Stimulated activated CD8-positive, alpha-beta memory T cell treated with anti-CD3 and anti-CD28 coated beads, Interleukin-2, amount 100 ng/mL, for 48 hours (primary cell): ENCODE measurements at places on chromosomes 6 and 20.

DNA sequence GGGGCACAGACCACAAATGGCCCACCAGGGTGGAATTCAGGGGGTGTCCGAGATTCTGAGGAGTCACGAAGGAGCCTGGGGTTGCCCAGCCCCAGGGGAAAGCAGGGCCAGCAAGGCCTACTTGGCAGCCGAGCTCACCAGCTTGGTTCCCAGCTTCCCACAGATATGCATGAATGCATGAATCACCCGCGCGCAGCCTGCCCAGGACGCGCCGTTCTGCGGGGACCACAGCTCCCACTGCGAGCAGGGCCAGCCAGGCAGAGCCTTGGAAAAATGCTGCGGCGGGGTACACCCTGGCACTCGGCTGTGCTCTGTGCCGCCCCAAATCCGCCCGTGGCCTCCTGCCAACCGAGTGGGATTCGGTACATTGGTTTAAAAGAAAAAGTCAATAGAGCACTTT is 211.0 kb downstream of the NFATC2 start:
- no peak for DNase-seq

DNA sequence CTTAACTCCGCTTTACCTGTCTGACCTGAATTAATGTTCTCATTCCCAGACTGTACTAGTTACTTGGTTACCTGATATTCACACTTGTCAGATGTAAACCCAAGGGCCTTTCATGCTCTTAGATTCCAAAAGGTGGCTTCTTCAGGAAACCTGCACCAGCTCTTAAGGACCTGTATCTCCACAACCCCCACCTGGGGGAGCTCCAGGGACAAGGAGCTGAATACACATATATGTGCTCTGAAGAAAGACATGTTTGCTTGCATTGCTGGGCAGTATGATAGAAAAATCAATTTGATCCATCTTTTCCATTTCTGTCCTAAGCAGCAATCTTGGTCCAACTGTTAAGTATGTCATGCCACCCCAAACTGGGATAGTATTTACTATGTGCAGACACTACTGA is 64.8 kb upstream of the POU3F2 start:
- DNase-seq = peak; percentile 0

DNA sequence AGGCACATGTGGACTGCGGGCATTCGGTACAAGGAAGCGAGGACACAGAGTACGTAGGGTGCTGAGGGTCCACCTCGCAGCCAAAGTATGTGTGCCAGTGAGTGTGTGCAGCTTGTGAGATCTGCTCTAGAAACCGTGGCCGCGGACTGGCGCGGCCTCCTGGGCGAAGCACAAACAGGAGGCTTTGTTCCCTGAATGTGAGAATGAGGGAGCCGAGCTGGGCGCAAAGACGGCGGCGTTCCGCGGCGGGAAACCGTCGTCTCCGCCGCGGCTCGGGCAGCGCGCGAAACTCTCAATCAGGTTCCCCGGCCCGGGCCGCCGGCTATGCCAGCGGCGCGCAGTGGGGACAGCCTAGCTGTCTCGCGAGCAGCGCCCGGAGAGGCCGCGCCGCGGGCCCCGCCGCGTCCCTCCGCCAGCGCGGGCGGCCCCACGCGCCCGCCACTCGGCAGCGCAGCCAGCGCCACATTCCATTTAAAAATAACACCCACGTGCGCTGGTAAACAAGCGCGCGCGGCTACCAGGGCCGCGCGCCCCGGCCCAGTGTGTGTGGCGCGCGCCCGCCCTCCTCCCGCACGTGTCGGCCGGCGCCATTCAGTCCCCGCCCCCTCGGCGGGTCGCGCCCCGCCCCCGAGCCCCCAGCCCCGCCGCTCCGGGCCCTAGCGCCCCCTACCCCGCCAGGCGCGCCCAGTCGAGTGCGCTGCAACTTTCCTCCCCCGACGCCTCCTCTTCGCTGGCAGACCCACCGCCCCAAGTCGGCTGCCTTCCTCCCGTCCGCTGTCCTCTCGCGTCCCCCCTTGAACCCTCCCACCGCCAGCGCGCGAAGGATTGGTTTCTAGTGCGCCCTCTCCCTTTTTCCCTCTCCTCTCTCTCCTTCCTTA is 3.0 kb upstream of the FOXO3 start:
- peak; percentile 52 for DNase-seq

- DNase-seq = no peak
Observed at GRCh38 chr6:158584236-158584651, 24.4 kb downstream of the TMEM181 start.

GRCh38 chr6:112352607-112353006 is 5.5 kb downstream of the RFPL4B start:
- no peak for DNase-seq

GRCh38 chr20:6122873-6123648 is at the start of gene FERMT1:
Gene FERMT1, minus strand, starts transcription at chr20:6123030. Its CDS starts 3,476 bp downstream, at chr20:6119554.
- peak; percentile 34 for DNase-seq

- DNase-seq = no peak
Observed at GRCh38 chr6:159935633-159936032, 33.2 kb upstream of the IGF2R start.

- no peak for DNase-seq
Observed at GRCh38 chr6:40722553-40723258, 135.5 kb upstream of the LRFN2 start.

GRCh38 chr20:43939762-43940121 is 25.1 kb downstream of the TOX2 start:
- no peak for DNase-seq

DNA sequence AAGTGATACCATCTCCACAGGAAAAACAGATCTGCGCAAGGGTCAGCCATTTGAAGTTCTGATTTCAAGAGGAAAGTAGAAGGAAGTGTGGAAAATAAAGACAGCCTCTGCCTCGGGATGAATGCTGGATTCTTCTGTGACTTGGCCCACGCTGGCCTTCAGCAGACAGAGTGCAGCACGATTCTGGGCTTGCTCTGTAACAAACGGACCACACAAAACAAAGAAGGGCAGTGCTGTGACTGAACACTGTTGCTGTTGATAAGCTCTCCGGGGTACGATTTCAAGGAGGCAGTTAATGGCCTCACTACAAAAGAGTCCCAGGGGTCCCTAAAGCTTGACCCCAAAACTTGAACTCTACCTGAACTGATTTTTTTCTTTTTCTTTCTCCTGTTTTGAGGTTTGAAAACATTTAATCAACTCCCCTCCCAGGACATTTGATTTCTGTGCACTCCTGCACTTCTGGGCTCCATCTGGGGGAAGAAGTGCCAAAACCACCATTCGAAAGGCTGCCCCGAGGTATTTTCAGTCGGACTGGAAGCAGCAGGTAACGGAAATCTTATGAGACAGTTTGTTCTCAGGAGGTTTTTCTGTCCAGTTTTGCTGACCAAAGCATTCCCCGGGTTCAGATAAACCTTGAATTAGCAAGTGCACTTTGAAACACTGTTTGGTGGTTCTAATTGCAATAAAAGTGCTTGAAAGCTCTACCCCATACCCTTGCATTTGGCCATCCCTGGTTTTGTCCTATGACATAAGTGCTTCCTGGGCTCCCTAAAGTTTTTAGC is 189.6 kb downstream of the MYLK4 start:
- DNase-seq = no peak

DNA sequence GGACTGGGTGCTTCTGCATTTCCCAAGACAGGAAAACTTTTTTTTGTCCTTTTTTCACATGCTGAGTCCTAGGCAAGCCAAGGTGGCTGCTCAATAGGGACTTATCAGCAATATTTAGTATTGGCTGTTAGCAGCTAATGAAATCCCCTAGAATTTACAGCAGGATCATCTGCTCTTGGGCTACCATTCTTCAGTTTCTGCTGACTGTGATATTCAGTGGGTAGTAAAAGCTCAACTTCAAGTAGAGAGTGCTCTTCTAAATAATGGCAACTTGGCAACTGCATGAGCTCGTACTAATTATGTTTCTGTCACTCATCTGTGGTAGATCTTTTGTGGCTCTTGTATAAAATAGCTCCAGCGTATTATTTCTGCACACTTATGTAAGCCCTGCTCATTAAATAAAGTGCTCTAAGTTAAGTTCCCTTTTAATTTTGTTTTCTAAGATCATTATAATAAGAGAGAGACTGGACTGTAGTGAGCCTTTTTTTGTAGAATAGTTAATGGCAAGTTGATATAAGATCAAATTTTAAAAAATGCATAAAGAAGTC is 110.3 kb downstream of the SLC35F1 start:
- DNase-seq = no peak

- DNase-seq = no peak
Observed at GRCh38 chr20:62030834-62031434, 34.7 kb downstream of the TAF4 start.

DNA sequence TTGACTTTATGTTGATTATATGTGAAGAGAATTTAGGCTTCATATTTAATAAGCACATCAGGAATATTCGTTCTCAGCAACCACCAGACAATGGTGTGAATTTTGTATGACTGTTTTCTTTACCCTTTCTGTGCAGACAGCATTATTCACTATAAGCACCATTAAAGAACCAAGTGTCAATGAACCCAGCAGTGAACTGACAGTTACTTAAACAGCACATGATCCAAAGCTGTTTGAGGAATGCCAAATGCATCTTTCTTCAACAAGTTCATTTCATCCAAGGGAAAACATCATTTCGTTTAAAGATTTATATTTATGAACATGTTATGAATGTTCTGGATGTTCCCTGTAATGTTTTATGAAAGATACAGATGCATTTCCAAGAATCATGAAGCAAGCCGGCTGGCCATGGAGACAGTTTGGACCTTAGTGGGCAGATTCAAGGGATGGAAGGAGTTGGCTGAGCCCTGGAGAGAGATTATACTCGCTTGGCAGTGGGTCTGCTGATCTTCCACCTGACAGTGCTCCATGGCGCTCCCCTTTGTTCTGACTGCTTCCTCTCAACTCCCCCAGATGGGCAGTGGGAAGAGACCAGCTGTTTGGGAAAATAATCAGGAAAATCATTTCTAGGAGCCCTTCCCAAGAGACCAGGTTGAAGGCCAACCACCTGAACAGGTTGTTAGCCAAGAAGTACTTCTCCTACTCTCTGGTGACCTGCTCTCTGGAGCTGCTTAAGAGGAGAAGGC is 326.0 kb upstream of the RSPO3 start:
- DNase-seq = no peak

DNA sequence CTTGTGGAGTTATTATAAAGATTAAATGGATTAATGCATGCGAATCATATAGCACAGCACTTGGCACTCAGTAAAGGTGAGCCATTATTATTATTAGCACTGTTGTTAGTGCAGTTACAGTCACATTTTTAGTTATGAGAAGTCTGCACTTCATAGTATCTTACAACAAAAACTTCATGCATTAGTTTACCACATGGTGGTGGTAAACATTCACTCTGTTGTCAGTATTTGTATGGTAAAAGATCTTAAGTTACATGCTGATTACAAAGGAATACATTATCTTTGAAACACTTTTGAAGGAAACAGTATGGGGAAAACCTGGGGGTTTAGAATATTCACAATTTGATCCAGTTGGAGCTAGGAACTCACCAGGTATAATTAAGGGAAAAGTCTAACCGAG is 20.8 kb downstream of the TMEM14A start:
- no peak for DNase-seq

GRCh38 chr20:43940518-43941225 is 26.0 kb downstream of the TOX2 start:
- DNase-seq = no peak

- DNase-seq = no peak
Observed at GRCh38 chr20:41177636-41178035, 40.3 kb downstream of the PLCG1 start.

DNA sequence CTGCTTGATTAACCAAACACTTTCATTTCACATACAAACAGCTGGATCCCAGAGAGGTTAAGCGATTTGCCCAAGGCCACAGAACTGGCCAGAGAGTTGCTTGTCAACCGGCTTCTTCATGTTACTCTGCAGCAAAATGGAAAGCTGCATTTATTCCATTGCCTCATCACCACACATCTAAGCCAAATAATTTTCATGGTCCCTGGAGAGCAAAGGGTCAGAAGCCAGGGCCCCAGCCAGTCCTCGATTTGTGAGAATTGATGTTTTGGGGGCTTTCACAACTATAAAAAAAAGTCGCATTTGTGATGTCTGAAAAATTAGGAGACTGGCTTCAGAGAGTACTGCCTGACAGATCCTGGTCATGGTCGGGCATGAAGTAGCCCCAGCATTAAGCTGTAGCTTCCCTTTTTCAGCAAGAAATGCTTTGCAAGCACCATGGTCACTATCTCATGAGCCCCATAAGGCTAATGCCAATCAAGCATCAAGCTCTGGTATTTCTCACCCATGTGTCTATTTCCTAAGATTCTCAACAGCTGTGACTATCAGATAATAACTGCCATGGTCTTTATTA is 95.8 kb downstream of the BANF2 start:
- DNase-seq = no peak

- DNase-seq = no peak
Observed at GRCh38 chr20:35796571-35796970, 24.8 kb downstream of the PHF20 start.

DNA sequence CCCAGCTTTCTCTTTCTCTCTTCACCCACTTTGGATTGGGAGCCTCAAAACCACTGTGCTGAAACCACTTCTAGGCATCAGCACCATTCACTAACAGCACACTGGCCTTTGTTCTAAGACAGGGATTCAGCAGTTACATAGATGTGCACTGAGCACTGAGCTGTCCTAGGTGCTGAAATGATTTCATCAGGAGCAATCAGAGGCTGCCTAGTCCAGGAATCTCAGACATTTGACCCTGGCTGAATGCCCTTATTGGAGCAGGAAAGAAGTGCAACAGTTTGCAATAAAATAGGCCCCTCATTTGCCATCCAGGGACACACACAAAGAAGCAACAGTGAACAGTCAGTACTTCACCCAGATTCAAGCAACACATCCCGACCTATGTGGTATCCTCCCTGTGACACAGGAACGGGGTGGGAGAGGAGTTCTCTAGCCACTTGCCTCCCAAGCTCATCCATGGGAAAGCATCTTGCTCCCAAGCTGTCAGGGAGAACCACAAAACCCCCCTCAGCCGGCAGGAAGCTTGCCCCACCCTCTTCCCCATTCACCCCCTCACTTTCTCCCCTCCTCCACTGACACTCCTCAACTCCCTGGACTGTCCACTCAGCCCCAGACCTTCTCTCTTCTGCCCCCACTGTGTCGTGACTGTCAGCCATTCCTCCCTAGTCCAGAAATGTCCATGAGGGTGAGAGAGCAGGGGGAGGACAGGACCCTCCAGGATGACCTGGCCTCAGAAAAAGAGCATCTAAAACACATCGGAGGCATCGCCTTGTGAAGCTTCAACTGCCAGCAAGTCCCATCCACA is 304.4 kb downstream of the PREX1 start:
- DNase-seq = no peak
